ENCODE measurements at places on chromosomes 16 and 17. TPM values are rescaled to one million over a fixed set of nuclear protein-coding genes. Genes with fewer than 3 reads are reported as not detected.

EVI2A gene
- 1.5 TPM for polyA plus RNA-seq

KRTAP9-2 gene
- polyA plus RNA-seq, result not detected

TP53TG3B gene
- not detected for polyA plus RNA-seq

HOXB7 gene
- 6.0 TPM for polyA plus RNA-seq

C1QTNF1 gene
- 2.7 TPM for polyA plus RNA-seq

NPIPA2 gene
- polyA plus RNA-seq, result 4.1 TPM

USP43 gene
- polyA plus RNA-seq, result 7.5 TPM

C1QL1 gene
- polyA plus RNA-seq, result 3.6 TPM

ZFP3 gene
- 14.6 TPM for polyA plus RNA-seq

ZNF287 gene
- polyA plus RNA-seq, result 9.8 TPM

DECR2 gene
- polyA plus RNA-seq, result 31.8 TPM

NPIPB9 gene
- 3.8 TPM for polyA plus RNA-seq

SERPINF2 gene
- 62.2 TPM for polyA plus RNA-seq

KRT40 gene
- not detected for polyA plus RNA-seq

CLEC19A gene
- 0.08 TPM for polyA plus RNA-seq

DNAAF1 gene
- polyA plus RNA-seq, result 7.5 TPM

PFAS gene
- polyA plus RNA-seq, result 29.2 TPM

AOC2 gene
- 1.7 TPM for polyA plus RNA-seq

RNF167 gene
- polyA plus RNA-seq, result 122 TPM

TBC1D28 gene
- not detected for polyA plus RNA-seq

MT3 gene
- polyA plus RNA-seq, result 0.73 TPM

ATP2A1 gene
- 3.5 TPM for polyA plus RNA-seq

BEAN1 gene
- polyA plus RNA-seq, result 1.2 TPM

SNRNP25 gene
- polyA plus RNA-seq, result 34.3 TPM

SOX8 gene
- 4.8 TPM for polyA plus RNA-seq

HCRT gene
- not detected for polyA plus RNA-seq

ZNF205 gene
- 20.6 TPM for polyA plus RNA-seq

KRTAP3-2 gene
- polyA plus RNA-seq, result not detected

EMP2 gene
- polyA plus RNA-seq, result 25.0 TPM

OTOA gene
- 0.13 TPM for polyA plus RNA-seq

CDRT15 gene
- 0.76 TPM for polyA plus RNA-seq

ABCC12 gene
- not detected for polyA plus RNA-seq

TEDC2 gene
- polyA plus RNA-seq, result 10.0 TPM

CSH2 gene
- polyA plus RNA-seq, result 0.90 TPM

TBC1D3H gene
- not detected for polyA plus RNA-seq

APOH gene
- 0.90 TPM for polyA plus RNA-seq

HBA1 gene
- 13,427 TPM for polyA plus RNA-seq

KCNH6 gene
- 0.83 TPM for polyA plus RNA-seq

FOXJ1 gene
- polyA plus RNA-seq, result 18.9 TPM

HES7 gene
- polyA plus RNA-seq, result not detected

PIPOX gene
- 3.8 TPM for polyA plus RNA-seq

TMEM238L gene
- 4.6 TPM for polyA plus RNA-seq

KRTAP17-1 gene
- not detected for polyA plus RNA-seq

MT4 gene
- not detected for polyA plus RNA-seq

HOXB3 gene
- polyA plus RNA-seq, result 70.2 TPM

UNC45B gene
- polyA plus RNA-seq, result 0.17 TPM

KRT23 gene
- polyA plus RNA-seq, result 0.55 TPM

Data from left renal pelvis (tissue), 4 donors.